ENCODE measurements at places on chromosomes 11 and 22.

- DNase-seq = no peak
These were observed 34.5 kb downstream of the CPT1A start for GRCh38 chr11:68806931-68807844.

DNA sequence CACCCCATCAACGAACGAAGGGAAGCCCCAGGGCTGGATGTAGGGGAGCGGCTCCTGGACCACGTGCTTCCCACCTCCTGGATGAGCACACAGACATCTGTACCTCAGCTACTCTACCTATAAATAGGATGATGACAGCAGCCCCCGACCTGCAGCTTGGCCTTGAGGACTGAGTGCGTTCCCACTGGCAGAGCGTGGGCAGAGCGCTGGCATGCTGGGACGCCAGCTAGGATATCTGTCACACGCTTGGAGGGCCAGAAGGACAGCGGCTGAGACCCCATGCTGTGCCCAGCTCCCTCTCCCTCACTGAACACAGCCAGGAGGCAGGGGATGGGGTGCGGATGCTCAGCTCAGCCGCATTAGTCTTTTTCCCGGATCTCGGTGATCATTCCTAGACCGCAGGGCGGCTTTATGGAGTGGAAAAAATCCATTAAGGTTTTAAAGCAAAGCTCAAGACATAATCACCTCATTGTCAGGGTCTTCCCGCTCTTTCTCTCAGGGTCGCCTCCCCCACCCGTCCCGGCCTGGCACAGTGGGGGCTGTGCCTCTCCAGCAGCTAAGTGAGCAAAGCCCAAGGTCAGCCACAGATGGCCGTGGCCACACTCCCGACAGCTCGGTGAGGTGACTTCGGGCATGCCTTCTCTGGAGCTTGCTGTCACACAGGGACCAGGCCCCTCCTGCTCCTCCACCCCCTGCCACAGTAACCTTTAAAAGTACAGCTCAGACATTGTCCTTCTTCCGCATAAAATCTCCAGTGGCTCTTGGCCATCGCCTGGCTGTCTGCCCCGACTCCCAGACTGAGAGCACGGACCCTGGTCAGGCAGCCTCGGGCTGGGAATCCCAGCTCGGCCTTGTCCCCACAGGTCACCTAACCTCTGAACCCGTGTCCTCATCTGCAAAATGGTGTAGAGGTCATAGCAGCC is 69.6 kb upstream of the SHISAL1 start:
- no peak for DNase-seq

GRCh38 chr11:126633330-126633729 is 277.8 kb downstream of the ST3GAL4 start:
- DNase-seq = no peak

- DNase-seq = peak; percentile 40
These were observed 669 bp downstream of the MICAL3 start for GRCh38 chr22:18023509-18024275.

GRCh38 chr22:46596032-46596441 is 24.1 kb upstream of the GRAMD4 start:
- no peak for DNase-seq

GRCh38 chr22:48256776-48257684 is 1494.6 kb downstream of the TBC1D22A start:
- DNase-seq = no peak

GRCh38 chr11:34184505-34185015 is 79.1 kb downstream of the NAT10 start:
- no peak for DNase-seq

GRCh38 chr11:102187416-102188151 is 77.3 kb downstream of the YAP1 start:
- DNase-seq = no peak

- DNase-seq = no peak
These were observed 727 bp upstream of the SCARF2 start for GRCh38 chr22:20438427-20438677.

GRCh38 chr11:106585061-106585460 is 433.2 kb downstream of the GUCY1A2 start:
- no peak for DNase-seq

GRCh38 chr11:56705784-56706396 is 7.0 kb downstream of the OR9G1 start:
- no peak for DNase-seq

DNA sequence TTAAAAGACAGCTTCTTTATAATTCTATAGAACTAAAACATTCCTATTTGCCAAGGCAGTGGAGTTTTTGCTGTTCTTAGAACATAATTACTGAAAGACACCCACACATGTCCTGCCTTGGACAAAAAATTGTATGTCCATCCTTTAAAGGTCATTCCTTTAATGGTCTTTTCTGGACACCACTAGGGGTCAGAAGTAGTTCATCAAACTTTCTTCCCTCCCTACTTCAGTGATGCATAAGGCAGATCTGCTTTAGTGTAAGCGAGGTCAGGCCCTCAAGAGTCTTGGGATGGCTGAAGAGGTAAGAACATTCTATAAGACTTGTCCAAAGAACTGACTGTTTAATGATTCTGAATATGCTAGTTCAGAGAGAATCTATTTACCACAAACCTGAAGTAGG is 4.3 kb upstream of the OR51V1 start:
- DNase-seq = no peak

GRCh38 chr11:35426351-35426750 is 7.0 kb upstream of the SLC1A2 start:
- DNase-seq = no peak

- DNase-seq = no peak
These were observed 60.9 kb downstream of the SMIM38 start for GRCh38 chr11:69216647-69217051.

- no peak for DNase-seq
These were observed 80.1 kb downstream of the EFCAB6 start for GRCh38 chr22:43731988-43732387.

DNA sequence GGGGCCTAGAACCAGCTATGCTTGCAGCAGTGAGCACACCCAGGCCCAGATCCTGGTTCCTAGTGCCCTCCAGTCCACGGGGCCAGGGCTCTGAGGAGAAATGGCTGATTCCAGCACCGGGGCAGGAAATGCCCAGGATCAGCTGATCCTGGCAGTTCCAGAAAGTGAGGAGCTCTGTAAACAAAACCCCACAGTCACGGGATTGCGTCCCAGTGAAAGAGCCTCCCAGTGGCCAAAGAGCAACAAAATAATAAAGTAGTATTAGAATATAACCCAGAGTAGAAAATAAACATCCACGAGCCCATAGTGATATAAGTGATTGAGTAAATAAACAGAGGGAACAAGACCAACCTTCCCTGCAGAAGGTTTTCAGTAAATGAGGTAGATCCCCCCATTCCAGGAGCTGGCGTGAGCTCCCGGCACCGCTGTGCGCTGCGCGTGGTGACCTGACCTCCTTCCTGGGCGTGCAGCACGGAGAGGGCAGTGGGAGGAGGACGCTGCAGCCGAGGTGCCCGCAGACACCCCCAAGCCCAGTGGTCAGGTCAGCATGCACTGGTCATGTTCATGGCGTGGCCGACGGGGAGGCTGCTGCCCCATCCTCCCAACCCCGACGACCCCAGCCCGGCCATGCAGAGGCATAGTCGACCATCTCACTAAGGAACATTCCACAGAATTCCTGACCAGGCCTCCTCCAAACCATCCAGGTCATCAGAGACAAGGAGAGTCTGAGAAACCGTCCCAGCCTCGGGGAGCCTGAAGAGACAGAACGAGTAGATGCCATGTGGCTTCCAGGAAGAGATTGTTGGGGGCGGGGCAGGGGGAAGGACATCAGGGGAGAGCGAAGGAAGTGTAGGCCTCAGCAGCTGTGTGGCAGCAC is 19.8 kb downstream of the PTDSS2 start:
- DNase-seq = no peak

DNA sequence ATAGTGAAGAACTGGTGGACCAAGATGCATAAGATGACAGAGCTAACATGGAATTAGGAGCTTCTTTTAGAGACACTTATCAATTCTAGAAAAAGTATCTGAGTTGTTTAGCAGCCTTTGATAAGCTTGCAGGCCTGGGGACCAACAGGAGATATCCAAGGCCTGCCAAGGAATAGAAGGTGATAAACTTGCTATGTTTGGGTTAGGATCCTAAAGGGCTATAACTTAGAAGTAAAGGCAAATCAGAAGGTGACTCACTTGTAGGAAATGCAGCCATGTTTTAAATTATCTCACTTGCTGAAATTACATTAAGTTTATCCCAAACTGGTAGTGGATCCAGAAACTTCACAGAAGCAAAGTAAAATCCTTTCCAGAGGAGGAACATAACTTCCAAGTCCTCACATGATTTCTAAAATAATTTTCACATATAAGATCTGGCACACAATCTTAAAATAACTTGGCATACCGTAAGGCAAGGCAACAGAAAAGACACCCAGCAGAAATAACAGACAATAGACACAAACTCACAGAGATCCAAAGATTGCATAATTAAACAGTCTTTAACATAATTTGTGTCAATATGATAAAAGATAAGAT is 69.6 kb upstream of the TEAD1 start:
- no peak for DNase-seq

GRCh38 chr11:406796-407650 is 7.8 kb downstream of the SIGIRR start:
- peak; percentile 94 for DNase-seq

DNA sequence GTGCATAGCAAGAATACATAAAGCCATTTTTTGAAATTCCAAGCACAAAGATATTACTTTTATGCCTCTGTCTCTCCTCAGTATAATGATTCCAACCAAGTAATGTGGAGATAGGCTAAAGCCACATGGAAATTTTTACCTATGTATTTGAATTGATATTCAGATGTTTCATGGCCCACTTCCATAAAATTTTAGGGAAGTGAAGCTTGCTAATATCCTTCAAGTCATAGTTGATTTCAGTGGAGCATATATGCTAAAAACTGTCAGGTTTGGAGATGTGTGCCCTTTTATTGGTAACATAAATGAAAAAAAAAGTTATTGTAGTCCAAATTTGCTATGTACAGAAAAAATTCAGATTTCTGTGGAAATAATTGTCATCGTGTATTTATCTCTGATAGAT is 12.3 kb downstream of the MS4A4E start:
- no peak for DNase-seq

- peak; percentile 65 for DNase-seq
These were observed 419 bp downstream of the ANKRD54 start for GRCh38 chr22:37843741-37844089.

- DNase-seq = no peak
These were observed 45.4 kb upstream of the YWHAH start for GRCh38 chr22:31898926-31899325.

GRCh38 chr11:8387141-8387540 is 123.5 kb upstream of the LMO1 start:
- no peak for DNase-seq

DNA sequence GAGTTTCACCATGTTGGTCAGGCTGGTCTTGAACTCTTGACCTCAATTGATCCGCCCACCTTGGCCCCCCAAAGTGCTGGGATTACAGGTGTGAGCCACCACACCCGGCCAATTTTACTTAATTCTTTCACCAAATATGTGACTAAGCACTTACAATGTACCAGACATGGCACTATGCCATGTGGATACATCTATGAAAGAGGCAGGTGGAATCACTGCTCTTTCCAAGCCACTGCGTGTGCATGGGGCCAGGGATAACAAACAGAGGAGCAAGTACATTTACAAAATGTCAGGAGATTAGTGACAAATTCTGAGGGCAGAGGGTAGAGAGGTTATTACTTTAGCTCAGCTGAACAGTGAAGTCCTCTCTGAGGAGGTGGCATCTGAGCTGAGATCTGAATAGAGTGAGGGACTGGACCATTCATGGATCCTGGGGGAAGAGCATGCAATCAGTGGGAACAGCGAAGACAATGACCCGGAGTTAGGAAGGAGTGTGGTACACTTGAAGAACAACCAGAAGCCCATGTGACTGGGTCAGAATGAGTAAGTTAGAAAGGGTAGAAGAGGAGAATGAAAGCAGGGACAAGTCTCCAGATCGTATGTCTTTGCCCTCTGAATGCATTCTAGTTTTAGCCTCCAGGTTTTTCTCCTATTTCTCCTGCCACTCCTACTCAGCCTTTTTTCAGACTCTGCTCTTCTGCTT is 38.3 kb upstream of the GRAMD1B start:
- no peak for DNase-seq

- DNase-seq = peak; percentile 93
These were observed 1.1 kb downstream of the SLC3A2 start for GRCh38 chr11:62881579-62882430.

DNA sequence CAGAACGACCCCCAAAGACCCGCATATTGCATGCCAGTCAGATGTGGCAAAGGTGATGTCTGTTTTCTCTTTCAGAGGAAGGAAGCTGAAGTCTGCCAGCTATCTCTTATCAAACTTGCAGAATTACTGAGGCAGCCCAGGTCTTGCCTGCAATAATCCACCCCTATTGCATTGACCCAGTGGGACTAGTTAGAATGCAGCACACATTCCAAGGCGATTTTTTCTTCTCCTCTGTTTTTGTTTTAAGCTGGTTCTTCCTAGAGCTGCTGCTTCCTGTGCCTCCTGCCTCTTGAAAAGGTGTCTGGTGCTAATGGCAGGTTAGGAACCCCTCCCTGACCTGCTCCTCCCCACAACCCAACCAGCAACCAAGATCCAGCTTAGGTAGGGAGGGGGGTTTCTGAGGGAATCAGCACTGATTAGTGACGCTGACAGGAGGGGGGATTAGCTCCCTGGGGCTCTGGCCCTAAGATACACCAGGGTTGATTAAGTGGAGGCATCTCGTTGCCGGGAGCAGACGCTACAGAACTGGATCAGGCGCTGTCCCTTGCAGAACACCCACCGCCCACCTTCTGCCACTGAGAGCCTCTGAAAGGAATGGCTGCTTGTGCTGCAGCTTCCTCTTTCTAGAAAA is 2.8 kb downstream of the NTM start:
- DNase-seq = no peak

DNA sequence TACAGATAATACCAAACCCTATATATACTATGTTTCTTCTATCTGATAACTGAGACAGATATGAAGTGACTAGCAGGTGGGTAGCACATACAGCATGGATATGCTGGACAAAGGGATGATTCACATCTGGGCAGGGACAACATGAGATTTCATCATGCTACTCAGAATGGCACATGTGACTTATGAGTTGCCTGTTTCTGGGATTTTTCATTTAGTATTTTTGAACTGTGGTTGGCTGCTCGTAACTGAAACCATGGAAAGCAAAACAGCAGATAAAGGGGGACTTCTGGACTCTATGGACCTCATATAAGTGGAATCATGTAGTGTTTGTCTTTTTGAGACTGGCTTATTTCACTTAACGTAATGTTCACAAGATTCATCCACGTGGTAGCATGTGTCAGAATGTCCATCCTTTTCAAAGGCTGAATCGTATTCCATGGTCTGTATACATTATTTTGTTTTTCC is 883.0 kb downstream of the TBC1D22A start:
- DNase-seq = no peak

GRCh38 chr11:65572356-65573051 is at the start of gene FAM89B:
Gene FAM89B, plus strand, starts transcription at chr11:65572538. Its CDS starts 132 bp downstream, at chr11:65572670.
- peak; percentile 88 for DNase-seq

GRCh38 chr22:30227438-30228228 is 18.9 kb downstream of the LIF start:
- no peak for DNase-seq

- DNase-seq = no peak
These were observed 6.5 kb downstream of the MS4A8 start for GRCh38 chr11:60705895-60706294.
